ENCODE measurements at places on chromosomes 12 and 14.

- H3K27me3 ChIP-seq = no peaks in the 10 kb centered on the region
- no peak for DNase-seq
- H3K4me3 ChIP-seq = no peak overlapping the region
- peaks cover 4% of the 10 kb centered on the region for H3K4me1 ChIP-seq
- H3K27ac ChIP-seq = no peak overlapping the region
- no peaks in the 10 kb centered on the region for H3K36me3 ChIP-seq
Measured at GRCh38 chr12:131066886-131067490, 113.3 kb downstream of the ADGRD1 start.

DNA sequence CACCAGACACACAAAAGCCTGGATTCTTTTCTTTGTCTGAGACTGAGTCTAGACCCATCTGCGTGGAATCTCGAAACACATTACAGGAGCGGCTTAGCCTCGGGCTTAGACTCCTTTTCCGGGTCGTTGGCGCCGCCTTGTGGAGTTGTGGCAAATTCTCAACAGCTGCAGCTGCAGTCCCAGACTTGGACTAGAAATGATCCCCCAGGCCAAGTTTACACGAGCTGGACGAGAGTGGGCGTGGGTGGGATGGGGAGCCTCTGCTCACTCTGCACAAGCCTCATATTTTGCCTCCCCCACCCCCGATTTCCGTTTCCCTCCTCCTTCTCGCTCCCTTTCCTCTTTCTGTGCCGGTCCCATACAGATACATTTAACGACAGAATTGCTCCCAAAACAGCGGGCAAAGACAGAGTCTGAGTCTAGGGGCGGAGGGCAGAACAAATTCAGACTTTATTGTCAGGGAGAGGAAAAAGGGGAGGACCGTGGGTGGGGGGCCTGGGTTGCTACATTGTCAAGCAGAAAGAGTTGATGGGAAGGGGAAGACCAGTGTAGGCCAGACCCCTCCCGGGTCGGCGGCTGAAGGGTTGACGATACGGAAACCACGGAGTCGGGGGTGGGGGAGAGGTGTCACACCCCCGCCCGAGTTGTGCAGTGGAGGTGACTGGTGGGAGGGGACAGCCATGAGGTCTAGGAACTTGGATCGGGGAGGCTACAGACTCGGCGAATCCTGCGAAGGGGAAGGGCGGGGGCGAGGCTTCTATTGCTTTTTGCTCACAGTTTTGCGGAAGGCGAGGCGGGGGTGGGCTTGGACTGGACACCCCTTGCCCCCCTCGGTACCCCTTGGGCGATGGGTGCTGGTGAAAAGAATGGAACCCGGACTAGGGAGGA lies 4.7 kb upstream of the GPR84 start:
- H3K4me3 ChIP-seq = peak overlapping the region; percentile 26
- H3K27ac ChIP-seq = peak overlapping the region; percentile 50
- peak; percentile 77 for DNase-seq
- H3K4me1 ChIP-seq = peaks cover 4% of the 10 kb centered on the region

DNA sequence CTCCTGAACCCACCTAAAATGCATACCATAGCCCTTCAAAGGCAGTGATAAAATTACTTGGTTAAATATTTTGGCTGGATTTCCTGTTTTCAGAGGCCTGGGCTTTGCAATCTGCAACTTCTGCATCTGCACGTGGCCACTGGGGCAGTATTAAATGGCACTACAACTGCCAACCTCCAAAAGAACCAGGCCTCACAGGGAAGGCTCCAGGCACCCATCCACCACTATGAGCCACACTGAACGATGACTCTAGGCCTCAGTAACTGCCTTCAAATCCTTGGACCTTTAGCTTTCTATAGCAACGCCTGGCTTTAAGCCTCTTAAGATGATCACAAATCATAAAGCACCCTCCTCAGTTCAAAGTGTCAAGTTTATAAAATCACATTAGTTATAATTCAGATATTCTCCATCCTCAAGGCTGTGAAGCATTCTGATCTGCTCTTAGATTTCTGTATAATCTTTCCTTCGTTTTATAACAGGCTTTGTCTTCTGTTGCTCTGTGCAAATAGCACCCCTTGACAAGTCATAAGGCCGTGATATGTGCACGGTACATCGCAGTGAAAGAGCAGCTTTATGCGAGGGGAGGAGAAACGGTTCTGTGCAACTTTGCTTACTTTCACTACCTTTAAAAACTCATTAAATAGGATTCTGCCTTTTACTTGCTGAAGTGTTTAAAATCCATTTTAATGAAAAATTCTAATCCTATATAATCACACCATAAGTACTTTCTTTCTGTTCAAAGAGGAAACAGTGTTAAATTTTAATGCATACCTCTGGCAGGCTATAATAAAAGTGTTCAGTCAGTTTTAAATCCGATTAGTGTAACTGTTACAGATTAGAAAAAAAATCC lies 196.4 kb upstream of the G2E3 start:
- no peaks in the 10 kb centered on the region for H3K36me3 ChIP-seq
- no peak overlapping the region for H3K27ac ChIP-seq
- H3K4me3 ChIP-seq = no peak overlapping the region

GRCh38 chr12:78143717-78144116 lies 313.0 kb downstream of the NAV3 start:
- H3K27me3 ChIP-seq = no peaks in the 10 kb centered on the region
- no peaks in the 10 kb centered on the region for H3K4me1 ChIP-seq
- H3K36me3 ChIP-seq = no peaks in the 10 kb centered on the region
- H3K4me3 ChIP-seq = no peak overlapping the region

- H3K27me3 ChIP-seq = no peaks in the 10 kb centered on the region
- H3K4me3 ChIP-seq = no peak overlapping the region
- peaks cover 16% of the 10 kb centered on the region for H3K36me3 ChIP-seq
- H3K27ac ChIP-seq = no peak overlapping the region
- DNase-seq = no peak
- no peaks in the 10 kb centered on the region for H3K4me1 ChIP-seq
Measured at GRCh38 chr12:101297661-101298060, 17.8 kb downstream of the UTP20 start.

DNA sequence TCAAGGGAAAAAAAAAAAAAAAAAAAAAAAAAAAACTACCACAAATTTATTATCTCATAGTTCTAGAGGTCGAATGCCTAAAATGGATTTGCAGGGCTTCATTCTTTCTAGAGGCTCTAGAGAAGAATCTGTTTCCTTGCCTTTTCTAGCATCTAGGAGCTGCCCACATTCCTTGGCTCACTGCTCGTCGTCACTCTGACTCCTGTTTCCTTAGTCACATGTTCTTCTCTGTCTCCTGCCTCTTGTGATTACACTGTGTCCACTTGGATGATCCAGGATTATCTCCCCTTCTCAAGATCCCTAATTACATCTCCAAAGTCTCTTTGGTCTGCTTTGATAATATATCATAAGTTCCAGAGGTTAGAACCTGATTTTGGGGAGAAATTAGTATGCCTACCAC lies 88.7 kb downstream of the HECTD1 start:
- H3K4me3 ChIP-seq = no peak overlapping the region
- DNase-seq = no peak
- no peak overlapping the region for H3K27ac ChIP-seq
- H3K4me1 ChIP-seq = no peaks in the 10 kb centered on the region
- H3K36me3 ChIP-seq = peaks cover 19% of the 10 kb centered on the region

DNA sequence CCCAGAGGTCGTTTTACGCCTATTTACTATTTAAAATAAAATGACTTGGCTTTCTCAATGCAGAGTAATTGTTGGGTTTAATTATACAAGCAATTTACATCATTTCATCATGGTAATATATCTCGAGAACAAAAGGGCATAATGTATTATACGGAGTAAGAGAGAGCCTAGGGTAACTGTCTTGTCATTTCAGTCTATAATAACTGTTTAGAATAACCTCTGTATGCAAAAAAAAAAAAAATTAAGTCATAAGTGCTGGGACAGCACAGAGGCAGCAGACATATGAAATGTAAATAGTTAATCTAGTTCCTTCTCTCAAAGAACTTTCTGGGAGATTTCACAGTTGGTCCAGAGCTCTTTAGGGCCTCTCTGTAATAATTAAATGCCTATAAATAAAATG lies 284.9 kb downstream of the TMTC2 start:
- H3K4me3 ChIP-seq = no peak overlapping the region
- H3K27me3 ChIP-seq = no peaks in the 10 kb centered on the region
- no peaks in the 10 kb centered on the region for H3K4me1 ChIP-seq
- DNase-seq = no peak
- H3K27ac ChIP-seq = no peak overlapping the region
- no peaks in the 10 kb centered on the region for H3K36me3 ChIP-seq

- DNase-seq = no peak
- H3K4me1 ChIP-seq = no peaks in the 10 kb centered on the region
- no peaks in the 10 kb centered on the region for H3K36me3 ChIP-seq
- no peak overlapping the region for H3K4me3 ChIP-seq
- H3K27me3 ChIP-seq = no peaks in the 10 kb centered on the region
- H3K27ac ChIP-seq = no peak overlapping the region
Measured at GRCh38 chr14:103372017-103372416, 13.2 kb upstream of the MARK3 start.

GRCh38 chr12:74957231-74957630 lies 252.4 kb downstream of the KCNC2 start:
- H3K4me1 ChIP-seq = no peaks in the 10 kb centered on the region
- no peaks in the 10 kb centered on the region for H3K36me3 ChIP-seq
- H3K27me3 ChIP-seq = no peaks in the 10 kb centered on the region
- H3K27ac ChIP-seq = no peak overlapping the region

DNA sequence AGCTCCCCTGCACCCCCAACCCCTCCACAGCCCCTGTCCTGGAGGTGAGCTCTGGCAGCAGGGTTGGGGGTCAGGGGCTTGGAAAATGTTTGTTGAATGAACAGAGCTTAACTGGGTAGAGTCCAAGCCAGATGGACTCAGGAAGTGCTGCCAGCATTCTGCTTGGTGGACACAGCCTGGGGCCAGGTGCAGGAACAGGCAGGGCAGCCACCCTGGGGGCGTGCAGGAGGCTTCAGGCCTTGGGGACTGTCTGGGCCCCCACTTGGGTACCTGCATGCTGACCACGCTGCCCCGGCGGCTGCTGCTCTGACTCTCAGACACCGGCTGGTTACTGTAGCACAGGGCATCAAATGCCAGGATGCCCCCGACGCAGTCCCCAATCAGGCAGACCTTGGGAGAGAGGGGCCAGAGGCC lies 15.7 kb downstream of the ARL6IP4 start:
- no peak overlapping the region for H3K27ac ChIP-seq
- no peak overlapping the region for H3K4me3 ChIP-seq
- H3K36me3 ChIP-seq = peaks cover 99% of the 10 kb centered on the region

- H3K4me3 ChIP-seq = no peak overlapping the region
- H3K36me3 ChIP-seq = peaks cover 29% of the 10 kb centered on the region
- no peak for DNase-seq
- H3K27ac ChIP-seq = no peak overlapping the region
- H3K4me1 ChIP-seq = peaks cover 19% of the 10 kb centered on the region
Measured at GRCh38 chr14:65095633-65096205, 6.6 kb downstream of the MAX start.

GRCh38 chr12:57208631-57209282 lies 7.8 kb upstream of the NXPH4 start:
- H3K36me3 ChIP-seq = no peaks in the 10 kb centered on the region
- no peak for DNase-seq
- H3K4me1 ChIP-seq = no peaks in the 10 kb centered on the region
- H3K4me3 ChIP-seq = no peak overlapping the region
- no peak overlapping the region for H3K27ac ChIP-seq
- H3K27me3 ChIP-seq = peaks cover 4% of the 10 kb centered on the region

Measured in thymus (tissue), 14 donors.